Hippocampal formation (tissue), 2 donors: ENCODE measurements at places on chromosomes 5 and 9.

DNA sequence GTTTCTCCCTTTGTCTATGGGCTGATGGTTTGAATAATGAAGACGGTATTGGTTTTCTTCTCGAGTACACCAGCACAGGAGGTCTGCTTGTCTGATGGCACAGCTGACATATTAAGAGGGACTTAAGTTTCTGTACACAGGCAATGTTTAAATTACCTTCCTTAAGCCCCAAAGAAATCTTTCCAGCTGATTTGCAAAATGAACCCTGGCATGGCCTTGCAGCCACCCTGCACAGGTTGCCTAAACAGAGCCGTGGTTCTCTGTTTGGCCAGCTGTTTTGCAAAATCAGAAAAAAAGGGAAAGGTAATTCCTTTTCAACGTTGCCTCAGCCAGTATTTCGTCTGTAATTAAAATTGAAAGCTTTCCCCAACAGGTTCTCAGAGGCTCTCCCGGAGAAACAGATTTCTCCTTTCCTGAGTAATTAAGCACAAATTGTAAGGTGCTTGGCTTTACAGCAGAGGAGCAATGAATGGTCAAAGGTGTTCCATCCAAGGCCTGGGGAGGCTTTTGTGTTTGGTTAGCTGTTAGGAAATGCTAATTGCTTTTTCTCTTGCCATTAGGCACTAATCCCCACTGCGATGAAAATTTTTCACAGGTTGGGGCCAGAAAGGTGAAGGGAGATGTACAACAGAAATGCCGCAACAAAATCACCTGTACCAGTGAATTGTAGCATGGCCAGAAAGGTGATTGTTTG is 138.9 kb downstream of the RASEF start:
- DNase-seq = no peak

DNA sequence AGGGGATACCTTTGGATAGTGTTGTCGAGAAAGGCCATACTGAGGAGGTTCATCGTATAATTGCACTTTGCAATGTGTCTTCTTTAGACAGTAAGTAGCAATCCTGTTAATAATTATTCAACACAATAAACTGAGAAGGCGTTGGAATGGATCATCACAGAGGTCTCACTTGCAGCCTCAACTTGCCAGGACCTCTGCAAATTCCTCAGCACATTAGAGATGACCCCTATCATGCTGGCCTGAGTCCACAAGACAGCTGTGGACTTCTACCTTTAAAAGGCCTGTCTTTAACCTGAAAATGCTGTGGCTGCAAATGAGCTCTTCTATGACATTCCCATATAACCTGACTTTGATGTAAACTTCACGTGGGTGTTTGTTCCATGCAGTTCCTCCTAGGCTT is 14.1 kb downstream of the SH3TC2 start:
- DNase-seq = no peak

- no peak for DNase-seq
Measured at GRCh38 chr9:121179930-121180681, 21.6 kb downstream of the RAB14 start.

GRCh38 chr5:135713161-135713915 is 121.1 kb upstream of the SLC25A48 start:
- no peak for DNase-seq

- no peak for DNase-seq
Measured at GRCh38 chr9:79433703-79434102, 138.1 kb upstream of the TLE4 start.

GRCh38 chr5:61280761-61281427 is 51.2 kb upstream of the ZSWIM6 start:
- DNase-seq = no peak

GRCh38 chr5:117562647-117563046 is 988.0 kb upstream of the SEMA6A start:
- DNase-seq = no peak

GRCh38 chr5:164202338-164202737 is 696.9 kb downstream of the MAT2B start:
- DNase-seq = no peak
